ENCODE measurements at places on chromosomes 13 and 19.

DNA sequence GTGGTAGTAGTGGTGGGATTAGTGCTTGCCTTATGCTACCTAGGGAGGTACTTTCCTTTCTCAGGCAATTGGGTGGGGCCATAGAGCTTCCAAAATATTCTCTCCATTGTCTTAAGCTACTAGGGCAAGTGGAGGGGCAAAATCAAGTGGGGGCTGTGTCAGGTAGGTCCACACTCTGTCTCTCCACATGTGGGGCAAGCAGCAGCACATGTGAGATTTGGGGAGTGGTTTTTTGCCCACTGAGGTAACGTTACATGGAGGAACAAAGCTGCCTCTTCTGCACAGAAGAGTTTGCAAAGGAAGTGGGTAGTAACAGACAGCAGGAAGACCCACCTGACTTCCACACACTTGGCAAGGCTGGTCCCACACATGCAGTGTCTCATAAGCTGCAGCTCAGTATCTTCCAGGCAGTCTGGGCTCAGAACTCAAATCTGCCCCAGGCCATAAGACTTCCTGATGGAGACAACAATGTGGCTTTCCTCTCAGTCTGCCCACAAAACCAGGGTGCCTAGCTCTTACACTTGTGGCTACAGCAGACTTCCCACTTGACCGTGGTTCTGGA lies 1581.5 kb upstream of the PCDH20 start:
- no peak for DNase-seq

DNA sequence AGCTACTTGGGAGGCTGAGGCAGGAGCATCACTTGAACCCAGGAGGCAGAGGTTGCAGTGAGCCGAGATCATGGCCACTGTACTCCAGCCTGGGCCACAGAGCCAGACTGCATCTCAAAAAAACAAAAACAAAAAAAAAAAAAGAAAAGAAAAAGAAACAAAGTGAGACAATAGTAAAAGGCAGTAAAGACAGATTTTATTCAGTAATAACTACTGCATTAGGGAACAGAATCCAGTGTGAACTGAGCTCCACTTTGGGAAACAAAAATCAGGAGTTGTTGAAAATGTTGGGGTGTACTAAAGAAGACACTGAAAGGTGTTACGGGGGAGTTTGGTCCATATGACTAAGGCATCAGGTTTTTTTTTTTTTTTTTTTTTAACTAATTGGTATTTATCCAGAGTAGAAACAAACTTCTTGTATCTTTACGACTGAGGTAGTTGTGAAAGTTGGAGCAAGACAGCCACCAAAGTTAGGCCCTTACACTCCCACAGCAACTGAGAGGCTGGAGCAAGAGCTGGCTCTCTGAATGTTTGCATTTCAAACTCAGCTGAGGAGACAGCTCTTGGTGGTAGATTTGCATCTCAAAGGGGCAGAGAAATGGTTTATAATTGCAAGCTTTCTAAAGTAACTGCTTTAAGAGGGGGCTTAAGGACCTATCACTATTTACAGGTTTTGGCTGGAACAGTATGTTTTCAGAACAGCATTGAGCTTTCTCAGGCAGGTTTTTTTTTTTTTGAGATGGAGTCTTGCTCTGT lies 24.2 kb downstream of the ZNF607 start:
- no peak for DNase-seq

DNA sequence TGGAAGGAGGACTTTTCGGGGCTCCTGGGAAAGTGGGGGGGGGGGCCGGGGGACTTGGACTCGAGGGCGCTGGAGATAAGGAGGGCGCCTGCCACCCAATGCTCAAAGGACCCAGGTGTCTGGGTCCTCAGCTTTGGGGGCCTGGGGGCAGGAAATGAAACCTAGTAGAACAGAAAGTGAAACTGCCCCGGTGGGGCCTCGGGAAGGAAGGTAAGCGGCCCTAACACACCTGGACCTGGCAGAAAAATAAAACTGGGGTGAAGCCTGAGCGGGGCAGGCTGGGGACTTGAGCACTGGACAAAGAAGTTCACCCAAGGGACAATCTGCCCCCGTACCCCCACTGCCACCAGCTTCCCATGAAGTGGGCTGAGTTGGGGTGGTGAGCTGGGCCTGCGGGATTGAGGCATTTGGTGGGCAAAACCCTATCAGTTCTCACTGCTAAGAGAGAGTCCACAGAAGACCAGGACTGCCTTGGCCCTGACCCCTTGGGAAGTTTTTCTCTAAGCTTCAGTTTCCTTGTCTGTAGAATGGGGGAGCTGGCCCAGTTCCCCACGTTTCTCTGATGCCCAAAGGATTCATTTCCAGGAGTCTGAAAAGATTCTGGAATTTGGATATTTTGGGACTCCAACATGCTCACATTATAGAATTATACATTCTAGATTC lies 2.3 kb downstream of the PRKD2 start:
- DNase-seq = no peak

DNA sequence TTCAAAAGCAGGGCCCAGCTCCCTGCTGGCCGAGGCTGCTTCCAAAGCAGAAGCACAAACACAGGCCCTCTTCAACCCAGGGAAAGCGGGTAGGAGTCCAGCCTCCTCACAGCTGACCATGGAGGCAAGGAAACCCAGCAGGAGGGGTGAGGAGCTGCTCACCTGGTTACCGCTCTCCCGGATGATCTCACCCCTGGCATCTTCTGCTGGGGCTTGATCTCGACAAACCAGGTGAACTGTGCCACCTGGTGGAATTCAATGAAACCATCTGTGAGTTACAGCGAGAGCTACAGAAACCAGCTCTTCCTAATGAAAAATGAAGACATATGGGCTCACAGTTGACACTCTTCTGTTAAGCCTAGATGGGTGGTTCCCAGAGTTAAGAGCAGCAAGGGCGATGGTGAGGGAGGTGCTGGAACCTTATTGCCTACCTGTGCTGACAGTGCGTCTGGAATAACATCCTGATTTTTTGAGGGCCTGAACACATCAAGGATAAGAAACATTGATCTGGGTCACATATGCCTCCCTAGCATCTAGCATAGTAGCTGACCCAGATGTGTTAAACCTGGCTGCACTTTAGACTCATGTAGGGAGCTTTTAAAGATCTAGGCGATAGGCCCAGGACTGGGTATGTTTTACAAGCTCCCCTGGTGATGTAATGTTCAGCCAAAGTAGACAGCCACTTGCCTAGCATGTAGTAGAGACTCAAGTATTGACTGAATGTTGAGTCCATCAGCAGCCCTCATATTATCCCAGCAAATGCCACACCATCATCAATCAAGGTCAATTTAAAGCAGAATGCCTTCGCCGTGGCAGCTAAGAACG lies 6.1 kb downstream of the DHRS12 start:
- DNase-seq = no peak

DNA sequence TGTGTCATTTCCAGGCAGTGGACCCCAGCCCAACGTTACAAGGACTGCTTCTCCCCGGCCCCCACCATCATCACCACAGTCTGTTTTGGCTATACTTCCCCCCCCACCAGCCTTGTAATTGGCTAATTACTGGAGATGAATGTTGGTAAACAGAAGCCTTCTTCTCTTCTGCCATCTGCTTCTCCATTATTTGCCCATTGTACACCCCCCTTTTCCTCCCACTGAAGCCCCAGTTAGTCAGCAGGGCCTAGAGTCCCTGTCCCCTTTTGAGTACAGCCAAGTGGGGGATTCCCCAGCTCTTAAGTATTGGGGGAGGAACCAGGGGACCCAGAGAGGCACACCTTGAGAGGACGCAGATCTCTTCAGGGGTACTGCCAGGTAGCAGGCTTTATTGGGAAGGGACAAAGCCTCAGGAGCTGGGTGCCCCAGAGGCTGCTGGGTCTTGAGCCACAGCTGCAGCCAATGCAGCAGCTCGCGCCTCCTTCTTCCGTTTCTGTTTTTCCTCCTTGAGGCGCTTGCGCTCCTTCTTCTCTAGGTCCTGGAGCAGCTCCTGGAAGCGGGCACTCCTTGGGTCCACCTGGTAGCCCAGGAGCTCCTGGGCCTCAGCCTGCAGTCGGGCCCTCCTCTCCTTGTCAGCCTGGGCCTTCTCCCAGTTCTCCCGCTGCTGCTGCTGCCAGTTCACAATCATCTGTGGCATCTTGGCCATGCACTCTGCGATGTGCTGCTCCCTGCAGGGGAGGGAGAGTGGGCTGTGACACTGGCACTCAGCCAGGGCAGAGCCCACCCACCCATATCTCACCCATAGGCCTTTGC lies 3.0 kb downstream of the GADD45GIP1 start:
- DNase-seq = no peak

DNA sequence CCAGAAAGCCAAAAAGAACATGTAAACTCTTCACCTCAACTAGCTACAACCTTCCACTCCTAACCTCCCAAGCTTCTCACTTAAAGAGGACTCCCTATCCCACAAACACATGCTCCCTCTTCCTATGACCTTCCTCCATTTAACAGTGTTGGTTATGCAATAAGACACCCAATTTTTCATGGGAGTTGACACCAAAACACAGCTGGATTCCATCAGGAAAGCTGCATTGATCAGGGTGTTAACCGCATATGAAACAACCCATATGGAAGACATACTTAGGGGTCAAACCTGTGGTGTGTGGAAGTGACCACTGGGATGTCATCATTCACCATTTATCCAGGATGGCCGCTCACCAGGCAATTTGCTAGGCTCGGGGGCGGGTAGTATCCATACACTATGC lies 21.9 kb downstream of the ZNF473 start:
- no peak for DNase-seq

DNA sequence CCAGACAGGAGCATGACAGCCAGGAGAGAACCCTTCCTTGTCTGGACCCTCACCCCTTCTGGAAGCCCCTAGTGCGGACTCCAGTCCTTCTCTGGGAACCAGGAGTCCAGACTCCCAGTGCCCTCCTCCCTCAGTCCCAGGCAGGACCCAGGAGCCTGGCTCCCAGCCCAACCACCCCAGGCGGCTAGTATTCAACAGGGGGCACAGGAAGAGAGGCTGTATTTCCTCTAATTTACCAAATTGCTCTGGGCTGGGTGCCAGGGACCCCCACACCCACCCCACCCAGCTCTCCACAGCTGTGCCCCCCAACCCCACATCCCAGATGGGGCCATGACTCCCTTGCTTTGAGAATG lies 3.3 kb downstream of the GRIN2D start:
- no peak for DNase-seq

DNA sequence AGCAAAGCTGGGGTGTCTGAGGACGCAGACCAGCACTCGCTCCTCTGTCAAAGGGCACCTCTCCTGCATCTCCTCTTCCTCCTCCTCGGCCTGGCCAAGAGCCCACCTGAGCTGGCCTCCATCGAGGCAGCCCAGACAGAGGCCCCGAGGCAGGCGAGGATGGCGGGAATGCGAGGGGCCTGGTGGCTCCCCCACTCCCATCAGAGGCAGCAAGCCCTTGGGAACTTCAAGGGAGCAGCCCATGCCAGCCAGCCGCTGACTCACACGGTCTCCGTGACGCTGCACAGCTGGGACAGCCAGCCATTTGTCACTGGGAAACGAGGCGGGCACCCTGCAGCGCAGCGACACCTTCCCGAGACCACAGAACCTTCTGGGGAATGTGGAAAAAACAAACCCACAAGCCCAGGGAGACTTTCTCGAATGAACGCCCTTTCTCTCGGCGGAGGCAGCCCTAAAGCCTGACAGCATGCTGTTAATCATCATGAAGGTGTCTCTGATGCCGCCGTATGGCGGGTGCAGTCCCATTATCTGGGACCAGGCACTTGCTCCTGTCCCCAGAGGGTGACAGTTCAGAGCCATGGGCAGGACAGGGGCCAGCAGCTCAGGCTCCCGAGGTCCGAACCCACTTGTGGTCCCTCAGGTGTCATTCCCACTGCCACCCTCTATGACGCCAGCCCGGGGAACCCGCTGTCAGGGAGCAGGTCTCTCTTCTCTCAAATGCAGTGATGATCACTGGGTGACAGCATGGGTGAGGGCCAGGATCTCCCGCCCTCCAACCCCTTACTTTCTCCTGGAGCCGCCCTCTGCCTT lies 53.0 kb downstream of the PEPD start:
- DNase-seq = no peak

DNA sequence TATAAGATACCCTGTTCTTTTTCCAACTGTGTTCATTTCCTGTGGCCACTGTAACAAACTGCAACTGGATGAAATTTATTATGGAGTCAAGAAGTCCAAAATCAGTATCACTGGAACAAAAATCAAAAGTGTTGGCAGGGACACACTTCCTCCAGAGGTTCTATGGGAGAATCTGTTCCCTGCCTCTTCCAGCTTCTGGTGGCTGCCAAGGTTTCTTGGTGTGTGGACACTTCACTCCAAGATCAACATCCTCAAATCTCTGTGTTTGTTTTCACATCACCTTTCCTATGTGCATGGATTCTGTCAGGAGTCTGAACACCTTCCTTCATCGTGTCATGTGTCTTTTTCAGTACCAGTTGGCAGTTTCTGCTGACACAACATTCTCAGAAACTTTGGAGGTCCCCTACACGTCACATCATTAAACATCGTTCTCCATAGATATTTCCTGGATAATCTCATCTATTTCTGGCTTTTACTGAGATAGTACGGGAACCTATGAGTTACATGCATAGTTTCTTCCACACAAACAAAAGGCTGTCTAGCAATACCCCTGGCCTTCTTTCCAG lies 15.2 kb upstream of the EFNB2 start:
- DNase-seq = no peak

GRCh38 chr19:39212375-39212742 lies 8.3 kb upstream of the SYCN start:
- no peak for DNase-seq

DNA sequence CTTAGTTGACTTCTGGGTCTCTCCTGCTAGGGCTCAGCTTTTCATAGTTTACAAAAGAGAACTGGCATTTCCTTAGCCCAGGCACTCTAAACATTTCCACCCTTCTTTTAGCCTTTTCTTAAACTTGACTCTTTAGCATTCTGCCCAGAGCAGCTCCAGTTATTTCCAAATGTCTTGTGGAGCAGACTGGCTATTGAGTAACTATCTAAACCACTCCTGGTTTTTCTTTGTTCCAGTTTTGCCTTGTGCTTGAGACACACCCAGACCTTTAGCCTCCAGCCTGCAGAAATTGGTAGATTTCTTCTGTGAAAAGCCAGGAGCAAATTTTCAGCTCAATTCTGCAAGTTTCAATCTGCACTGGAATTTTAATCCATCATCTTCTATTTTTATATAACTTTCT lies 1813.1 kb downstream of the OLFM4 start:
- no peak for DNase-seq

GRCh38 chr13:109938255-109938936 lies 152.0 kb upstream of the IRS2 start:
- no peak for DNase-seq

DNA sequence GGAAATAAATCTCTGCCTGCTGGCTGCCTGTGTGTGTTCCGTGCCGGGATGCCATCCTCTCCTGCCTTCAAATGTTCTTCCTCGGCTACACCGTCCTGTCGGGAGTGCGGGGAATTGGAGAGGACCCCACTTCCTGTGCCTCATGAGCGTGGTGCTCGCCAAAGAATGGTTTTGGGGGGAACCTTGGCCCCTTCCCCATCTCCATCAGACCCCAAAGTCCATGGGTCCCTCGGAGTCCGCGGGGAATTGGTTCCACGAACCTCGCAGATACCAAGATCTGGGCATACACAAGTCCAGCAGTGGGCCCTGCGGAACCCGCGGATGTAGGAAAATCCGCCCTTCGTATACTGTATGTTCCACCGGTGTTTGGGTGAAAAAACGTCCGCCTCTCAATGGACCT lies 2.3 kb upstream of the ZNF865 start:
- no peak for DNase-seq

GRCh38 chr13:37481011-37481884 lies 117.3 kb downstream of the POSTN start:
- DNase-seq = no peak

All from cortex of kidney (tissue), 1 donor.